ENCODE measurements at places on chromosomes 6 and 20.

DNA sequence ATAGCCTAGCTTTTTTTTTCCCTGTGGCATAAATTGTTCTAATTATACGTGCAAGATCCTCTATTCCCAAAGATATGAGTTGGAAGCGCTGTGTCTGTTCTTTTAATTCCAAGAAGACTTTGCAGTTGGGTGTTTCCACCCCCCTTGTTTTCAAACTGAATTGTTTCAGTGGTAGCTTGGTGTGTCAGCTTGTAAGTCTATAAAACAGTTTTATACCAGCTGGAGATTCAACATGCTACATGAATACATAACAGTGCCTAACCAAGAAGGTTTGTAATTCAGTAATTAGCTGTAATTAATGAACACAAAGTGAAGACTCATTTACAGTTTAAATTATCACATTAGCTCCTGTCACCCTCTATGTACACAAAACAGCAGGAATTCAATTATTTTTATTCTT, 154.0 kb downstream of the ZNF217 start:
- DNase-seq: no peak

DNA sequence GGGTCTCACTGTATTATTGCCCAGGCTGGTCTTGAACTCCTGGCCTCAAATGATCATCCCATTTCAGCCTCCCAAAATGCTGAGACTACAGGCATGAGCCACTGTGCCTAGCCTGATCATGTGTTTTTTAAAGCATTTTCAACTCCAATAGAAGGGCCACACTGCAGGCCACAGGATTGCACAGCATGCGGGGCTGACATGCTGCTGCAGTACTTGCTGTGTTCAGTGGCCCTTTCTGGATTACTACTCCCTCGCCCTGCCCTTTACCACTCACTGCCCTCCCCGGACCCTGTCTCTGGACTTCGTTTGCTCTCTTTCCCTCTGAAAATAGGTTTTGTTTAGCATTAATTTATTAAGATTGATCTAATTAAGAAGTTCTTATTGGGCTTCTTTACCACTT, 37.3 kb downstream of the HECA start:
- DNase-seq: no peak

- DNase-seq: no peak
Observed at GRCh38 chr6:137571854-137572253, 77.7 kb upstream of the OLIG3 start.

DNA sequence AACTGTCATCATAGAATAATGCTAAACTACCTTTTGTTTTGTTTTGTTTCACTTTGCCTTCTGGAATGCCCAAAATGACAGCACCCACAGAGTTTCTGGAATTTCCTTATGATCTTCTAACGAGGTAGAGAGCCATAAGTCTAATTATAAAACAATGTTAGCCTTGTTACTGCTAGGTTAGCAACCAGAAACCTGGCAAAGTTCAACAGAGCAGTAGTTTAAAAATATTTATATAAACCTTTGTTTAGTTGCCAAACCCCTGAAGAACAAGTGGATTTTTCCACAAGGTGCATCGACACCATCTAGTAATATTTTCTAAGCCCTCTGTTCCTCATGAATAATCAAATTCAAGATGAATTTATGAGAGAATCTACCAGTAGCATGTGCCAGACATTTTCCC, 27.6 kb upstream of the IPCEF1 start:
- DNase-seq: no peak

DNA sequence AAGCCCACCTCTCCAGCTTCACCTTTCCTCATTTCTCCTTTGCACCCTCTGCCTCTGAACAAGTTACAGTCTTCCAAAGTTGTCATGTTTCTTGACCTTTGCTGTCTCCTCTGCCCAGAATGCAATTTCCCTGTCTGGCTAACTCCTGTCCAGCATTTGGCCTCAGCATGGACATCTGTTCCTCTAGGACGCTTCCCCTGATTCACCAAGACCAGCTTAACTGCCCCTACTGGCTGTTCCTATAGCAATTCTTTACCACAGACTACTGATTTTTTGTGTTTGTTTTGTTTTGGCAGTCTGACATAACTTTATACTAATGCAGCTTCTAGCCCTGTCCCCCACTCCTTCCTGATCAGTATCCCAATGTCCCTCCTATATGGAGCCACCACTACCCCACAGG, 13.4 kb downstream of the GNL1 start:
- DNase-seq: no peak

DNA sequence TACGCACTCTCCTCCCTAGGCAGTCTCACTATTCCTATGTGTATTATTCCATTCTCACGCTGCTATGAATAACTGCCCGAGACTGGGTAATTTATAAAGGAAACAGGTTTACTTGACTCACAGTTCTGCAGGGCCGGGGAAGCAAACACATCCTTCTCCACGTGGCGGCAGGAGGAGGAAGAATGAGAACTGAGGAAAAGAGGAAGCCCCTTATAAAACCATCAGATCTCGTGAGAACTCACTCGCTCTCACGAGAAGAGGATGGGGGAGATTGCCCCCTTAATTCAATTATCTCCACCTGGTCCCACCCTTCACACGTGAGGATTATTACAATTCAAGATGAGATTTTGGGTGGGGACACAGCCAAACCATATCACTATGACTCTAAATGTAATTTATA, 61.9 kb downstream of the ECT2L start:
- DNase-seq: no peak

DNA sequence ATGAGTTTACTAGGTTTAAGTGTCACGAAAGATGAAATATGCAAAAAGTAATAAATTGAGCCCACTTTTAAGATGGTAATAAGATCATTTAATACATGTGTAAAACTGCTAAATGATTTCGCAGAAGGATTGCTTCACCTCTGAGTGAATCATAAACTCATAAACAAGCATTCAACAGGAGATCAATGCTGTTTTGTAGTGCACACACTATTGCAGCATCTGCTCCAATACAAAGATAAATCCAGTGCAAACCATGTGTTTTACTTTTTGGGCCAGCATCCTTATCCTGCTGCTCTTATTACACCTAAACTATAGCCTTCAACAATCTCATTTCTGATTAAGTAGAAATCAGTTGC, 400.1 kb downstream of the NKAIN2 start:
- no peak for DNase-seq

GRCh38 chr6:122130026-122130348, 269.5 kb upstream of the HSF2 start:
- DNase-seq: no peak

Data from astrocyte (in vitro differentiated cells and primary cell).